ENCODE measurements at places on chromosomes 4 and X. TPM values are rescaled to one million over a fixed set of nuclear protein-coding genes. Genes with fewer than 3 reads are reported as not detected.
A peak's percentile ranks its signal among the peaks of the same experiment; 100 is the strongest.

Gene S100G
- not detected for total RNA-seq

Gene ANK2
- 53.1 TPM for total RNA-seq

GRCh38 chr4:165921546-165921945, 48.5 kb downstream of the TLL1 start:
- DNase-seq = no peak

GRCh38 chrX:23061116-23061515, 61.4 kb downstream of the DDX53 start:
- DNase-seq = no peak

DNA sequence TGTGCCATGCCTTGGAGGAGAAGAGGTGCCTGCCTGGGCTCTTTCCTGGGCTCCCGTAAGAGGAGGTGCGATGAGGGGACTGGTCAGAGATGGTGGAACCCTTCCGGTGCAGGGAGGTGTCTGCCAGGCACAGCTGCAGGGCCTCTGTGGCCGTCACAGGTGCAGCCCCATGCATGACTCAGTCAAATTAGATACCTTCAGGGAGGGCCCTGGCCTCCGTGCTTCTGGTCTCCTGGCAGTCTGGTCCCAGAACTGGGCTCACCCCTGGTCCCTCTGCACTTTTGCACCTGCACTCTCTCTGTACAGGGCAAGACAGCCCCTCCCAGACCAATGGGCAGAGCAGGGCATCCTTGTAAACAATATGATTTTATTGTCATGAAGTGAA, 49.9 kb upstream of the LRPAP1 start:
- no peak for DNase-seq

DNA sequence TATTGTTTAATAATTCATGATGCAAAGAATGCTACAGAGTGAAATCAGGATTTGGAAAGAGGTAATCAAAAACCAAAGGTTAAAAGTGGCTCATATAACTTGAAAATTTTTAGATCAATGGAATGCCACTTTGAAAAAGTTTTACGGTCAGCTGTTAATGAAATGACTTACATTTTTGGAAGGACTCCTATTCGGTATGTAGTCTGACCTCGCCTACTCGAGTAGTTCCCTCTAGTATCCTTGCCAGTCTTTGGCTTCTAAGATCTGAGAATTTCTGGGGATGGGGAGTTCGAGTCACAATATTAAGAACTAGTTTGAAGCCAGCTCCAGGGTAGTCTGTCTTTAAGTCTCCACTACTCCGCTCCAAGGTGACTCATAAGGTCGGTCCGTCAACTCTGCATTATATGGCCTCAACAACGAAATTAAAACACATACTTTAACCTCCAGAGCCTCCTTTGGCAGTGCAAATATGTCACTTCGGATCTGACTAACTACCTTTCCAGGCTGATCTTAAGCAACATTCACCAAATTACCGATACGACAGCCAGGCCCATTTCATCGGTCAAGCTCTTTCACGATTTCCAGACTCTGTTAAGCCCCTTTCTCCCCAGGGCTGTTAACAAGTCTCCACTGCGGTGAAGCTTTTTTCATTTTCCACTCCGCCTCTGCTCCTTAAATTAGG, 733 bp upstream of the NAA15 start:
- DNase-seq = peak; percentile 86

All from GM23248 (cell line).